ENCODE measurements at places on chromosomes 3 and 15.
A peak's percentile ranks its signal among the peaks of the same experiment; 100 is the strongest.

GRCh38 chr3:68876112-68876713, 56.1 kb downstream of the TAFA4 start:
- no peak for DNase-seq

DNA sequence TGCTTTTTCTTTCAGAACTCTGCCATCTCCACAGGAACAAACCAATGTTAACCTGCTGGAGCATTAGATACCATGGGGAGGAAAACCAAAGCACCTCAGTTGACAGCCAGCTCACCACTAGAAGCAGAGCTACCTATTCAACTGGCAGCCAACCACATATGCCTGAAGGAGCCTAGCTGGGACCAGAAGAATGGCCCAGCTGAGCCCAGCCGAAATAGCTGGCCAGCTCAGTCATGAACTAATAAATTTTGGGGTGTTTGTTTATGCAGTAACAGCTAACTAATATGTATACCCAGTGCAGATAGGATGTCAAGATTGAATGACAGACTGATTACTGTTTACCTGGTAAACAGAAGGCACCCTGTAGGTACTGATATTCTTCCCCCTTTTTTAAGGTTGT, 1117.5 kb downstream of the TBL1XR1 start:
- no peak for DNase-seq

GRCh38 chr15:64460724-64461720, 644 bp downstream of the ZNF609 start:
- DNase-seq = peak; percentile 42

DNA sequence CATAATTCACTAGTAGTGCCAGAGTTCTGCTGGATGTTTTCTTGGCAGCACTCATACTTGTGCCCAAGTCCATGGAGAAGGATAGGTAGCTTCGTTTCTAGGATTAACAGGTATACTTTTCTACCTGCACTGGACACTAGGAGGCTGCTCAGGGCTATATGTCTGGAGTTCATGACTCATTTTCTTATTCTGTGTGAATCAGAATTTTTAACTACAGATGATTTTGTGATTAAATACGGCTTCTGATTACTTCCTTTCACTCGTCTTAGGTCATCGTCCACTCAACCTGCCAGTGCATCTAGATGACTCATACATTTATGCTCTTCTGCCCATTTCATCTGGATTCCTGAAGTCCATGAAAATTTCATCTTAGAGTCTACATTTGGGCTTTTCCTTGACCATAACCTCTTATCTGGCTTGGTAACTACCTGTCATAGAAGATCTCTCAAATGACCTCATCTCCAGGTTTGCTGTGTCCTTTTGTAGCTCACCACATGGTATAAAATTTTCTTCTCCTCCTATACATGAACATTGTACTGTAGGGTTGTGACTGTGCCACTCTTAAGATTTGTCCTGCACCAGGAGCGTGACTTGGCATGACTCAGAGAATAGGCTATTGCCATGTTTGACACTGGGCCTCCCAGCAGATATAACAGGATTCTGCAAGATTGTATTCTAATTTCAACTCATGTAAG, 66.7 kb upstream of the GCSAM start:
- no peak for DNase-seq

DNA sequence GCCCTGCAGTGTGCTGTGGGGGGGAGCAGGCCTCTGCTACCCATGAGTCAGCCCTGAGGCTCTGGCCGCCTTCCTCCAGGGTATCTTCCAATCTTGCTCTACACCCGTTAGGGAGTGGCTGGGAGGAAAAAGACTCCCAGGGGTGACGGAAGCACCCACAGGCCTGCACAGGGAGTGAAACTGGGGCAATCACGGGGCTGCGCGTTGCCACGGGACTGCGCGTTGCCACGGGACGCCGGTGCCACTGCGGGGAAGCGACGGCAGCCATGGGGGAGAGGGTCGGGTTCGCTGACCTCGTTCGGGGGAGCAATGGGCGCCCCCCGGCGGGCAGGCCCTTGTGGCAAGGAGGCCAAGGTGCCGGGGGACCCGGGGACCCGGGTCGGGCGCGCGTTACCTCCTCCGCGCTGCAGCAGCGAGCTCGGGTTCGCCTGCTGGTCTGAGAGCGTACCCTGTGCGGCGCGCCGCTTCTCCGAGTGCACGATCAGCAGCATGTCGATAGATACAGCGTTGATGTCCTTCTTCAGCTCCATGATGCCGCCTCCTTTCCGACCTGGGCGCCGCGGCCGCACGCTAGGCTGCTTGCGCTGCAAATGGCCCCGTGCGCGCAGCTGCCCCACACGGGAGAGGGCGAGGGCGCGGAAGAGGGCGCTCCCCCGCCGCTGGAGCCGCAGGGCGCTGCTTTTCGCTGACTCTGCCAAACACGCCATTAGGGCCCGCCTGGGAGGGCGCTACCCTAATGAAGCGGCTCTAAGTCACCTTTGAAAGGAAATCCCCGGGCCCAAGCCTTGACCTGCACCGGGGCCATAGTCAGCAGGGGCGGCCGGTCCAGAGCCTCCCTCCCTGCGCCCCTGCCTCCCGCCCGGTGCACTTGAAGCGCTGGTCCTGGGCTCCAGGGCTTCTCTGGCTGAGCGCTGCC, at the start of gene KY:
Gene KY (minus strand): TSS at position 592 of the 916 bp plus-strand sequence. CDS start 62 bp downstream, at position 530.
- DNase-seq = no peak

DNA sequence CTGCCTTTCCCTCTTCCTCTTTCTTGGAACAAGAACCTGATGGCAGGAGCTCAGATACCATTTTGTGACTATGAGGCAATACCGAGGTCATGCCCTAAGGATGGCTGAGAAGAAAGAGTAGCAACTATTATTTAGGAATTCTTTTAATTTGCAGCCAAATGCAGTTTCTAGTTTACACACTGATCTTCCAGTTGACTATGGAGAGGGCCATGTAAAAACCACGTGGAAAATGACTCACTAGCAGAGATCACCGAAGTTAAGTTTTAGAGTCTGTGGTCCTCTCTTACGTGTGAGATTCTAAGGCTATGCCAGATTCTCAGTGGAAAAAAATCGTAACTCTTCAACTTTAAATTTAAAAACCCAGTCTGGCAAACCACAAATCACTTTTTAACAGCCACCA, 7.8 kb downstream of the BNC1 start:
- DNase-seq = no peak

- DNase-seq = no peak
Observed at GRCh38 chr3:153400641-153401040, 238.6 kb downstream of the RAP2B start.

GRCh38 chr3:89954137-89954536, 846.7 kb downstream of the EPHA3 start:
- no peak for DNase-seq

GRCh38 chr15:58748852-58749531, 515 bp downstream of the ADAM10 start:
- DNase-seq = peak; percentile 34

DNA sequence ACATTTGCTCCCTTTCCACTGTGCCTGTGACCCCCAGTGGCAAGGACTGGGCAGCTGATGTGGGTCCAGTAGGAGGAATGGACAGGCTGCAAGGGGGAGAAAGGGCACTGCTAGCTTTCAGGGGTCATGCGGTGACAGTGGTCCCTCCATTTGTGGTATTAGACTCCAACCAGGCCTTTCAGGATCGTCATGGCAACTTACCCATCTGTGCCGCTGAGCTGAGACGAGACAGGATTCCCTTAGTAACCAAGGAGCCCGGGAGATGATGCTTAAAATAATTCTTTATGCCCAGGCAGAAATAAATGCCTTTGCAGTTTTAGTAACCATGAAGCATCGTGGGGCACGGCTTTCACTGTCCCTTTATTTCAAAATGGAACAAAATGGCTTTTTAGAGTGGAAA, 15.9 kb upstream of the MRPL3 start:
- DNase-seq = no peak

GRCh38 chr3:71087143-71088018, 496.1 kb downstream of the FOXP1 start:
- DNase-seq = peak; percentile 48

GRCh38 chr15:68352401-68353062, 75.0 kb downstream of the FEM1B start:
- no peak for DNase-seq

- no peak for DNase-seq
Observed at GRCh38 chr3:30522476-30522875, 83.9 kb upstream of the TGFBR2 start.

DNA sequence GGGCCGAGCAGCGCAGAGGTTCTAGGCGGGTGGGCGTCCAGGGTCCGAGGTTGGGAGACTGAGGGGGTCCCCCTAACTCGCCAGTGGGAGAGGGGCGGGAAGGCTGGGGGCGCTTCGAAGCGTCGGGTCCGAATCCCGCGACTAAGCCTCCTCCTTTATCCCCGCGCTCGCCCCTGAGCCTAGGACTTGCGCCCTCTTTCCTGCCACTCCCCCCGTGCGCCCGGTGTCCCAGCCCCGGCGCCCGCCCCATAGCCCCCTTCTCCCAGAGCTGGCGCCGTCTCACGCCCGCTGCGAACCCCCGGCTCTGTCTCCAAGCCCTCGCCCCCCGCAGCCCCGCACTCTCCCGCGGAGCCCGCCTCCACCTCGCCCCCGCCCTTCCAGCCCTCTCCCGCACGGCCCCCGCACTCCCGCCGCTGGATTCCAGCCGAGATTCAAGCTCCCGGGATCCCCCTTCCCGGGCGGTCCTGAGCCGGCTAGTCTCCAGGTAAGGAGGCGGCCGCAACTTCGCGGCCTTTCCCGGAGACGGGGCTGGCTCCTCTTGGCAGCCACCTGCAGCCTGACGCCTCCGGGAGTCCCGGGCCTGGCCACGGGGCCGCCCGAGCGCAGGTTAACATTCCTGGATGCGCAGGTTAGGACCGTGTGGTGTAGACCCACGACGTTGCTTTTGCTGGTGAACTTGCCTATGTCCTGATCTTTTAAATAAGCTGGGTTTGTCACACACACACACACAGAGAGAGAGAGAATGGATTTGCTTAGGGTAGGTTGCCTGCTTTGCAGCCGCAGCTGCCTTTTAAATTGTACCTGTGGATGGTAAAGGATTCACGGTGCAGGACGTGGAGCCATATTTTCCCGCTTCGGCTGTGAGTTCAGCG, 563 bp downstream of the PXYLP1 start:
- no peak for DNase-seq

DNA sequence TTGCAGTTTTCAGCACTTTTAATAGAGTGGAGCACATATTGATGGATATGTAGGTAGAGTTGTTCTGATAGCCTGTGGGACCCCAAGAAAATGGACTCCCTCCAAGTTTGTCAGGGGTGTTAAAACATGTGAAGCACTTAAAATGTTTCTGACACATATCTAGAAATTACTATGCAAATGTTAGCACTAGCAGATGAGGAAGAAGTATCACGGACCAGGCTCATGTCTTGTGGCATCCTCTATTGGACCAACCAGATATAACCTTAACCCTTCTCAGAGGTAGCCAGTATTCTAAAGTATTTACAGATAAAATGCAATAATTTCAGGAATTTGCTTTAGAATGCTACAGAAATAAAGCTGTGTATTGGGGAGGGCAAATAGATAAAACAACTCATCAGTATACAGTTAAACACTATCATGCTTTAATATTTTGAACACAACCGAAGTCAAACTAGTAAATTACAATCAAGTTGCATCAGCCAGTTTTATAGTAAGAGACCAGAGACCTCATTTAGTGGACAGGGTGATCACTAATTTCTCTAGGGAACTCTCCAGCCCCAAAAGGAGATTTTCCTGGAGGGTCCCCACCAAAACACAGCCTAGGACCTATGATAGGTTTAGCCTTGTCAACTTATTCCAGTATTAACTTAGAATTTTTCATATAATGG, 57.2 kb upstream of the FBN1 start:
- DNase-seq = no peak

DNA sequence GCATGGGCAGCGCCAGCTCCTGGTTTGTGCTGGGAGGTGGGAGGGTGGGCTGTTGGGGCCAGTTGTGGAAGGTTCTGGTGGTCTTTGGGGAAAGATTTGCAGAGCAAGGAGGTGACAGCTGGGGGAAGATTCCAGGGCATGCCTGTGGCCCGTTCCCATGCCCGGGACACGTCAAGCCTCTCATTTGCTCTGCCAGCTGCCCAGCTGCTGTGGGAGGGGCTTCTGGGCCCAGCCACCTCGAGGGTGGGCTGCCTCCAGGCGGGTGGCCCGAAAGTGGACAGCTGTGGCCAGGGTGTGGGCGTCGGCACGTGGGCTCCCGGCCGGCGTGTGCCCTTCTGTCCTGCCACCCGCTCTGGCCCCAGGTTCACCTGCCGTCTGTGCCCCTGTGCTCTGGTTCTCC, 17.2 kb downstream of the PLXNA1 start:
- DNase-seq = no peak

GRCh38 chr3:116020989-116021388, 397.7 kb downstream of the GAP43 start:
- DNase-seq = no peak

- DNase-seq = no peak
Observed at GRCh38 chr15:90680371-90680935, 36.7 kb upstream of the BLM start.

- DNase-seq = peak; percentile 25
Observed at GRCh38 chr3:28053759-28054158, 187.7 kb upstream of the CMC1 start.

- DNase-seq = no peak
Observed at GRCh38 chr3:32782407-32782806, 35.4 kb upstream of the TRIM71 start.

- DNase-seq = no peak
Observed at GRCh38 chr15:31005660-31006059, 14.2 kb upstream of the MTMR10 start.

DNA sequence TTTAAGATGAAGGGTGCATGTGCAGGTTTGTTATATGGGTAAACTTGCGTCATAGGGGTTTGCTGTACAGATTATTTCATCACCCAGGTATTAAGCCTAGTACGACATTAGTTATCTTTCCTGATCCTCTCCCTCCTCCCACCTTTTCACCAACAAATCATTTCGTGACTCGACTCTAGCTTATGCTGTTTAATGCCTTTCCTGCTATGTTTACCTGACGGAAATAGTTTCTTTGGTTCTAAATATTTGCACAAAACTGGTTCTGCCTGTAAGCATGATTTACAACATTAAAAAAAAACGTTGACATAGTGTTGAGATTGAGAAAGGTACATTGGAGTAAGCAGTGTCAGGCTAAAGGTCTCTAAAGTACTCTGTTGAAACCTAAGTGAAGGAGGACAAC, 2.4 kb downstream of the GNL3 start:
- no peak for DNase-seq

DNA sequence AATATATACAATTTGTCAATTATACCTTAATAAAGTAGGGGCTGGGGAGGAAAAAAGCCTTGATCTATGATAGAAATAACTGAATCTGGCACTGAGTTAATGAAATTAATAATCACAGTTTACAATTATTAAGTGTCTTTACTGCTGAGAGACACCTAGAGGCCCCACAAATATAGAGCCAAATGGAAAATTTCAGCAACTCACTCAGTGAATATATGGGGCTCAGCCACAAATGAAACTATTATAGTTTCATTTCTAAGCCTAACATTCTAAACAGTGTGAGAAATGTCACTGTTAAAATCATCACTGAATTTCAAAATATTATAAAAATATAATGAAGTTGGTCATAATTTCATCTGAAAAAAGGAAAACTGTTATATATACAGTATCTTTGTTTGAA, 40.3 kb downstream of the GNB4 start:
- no peak for DNase-seq

DNA sequence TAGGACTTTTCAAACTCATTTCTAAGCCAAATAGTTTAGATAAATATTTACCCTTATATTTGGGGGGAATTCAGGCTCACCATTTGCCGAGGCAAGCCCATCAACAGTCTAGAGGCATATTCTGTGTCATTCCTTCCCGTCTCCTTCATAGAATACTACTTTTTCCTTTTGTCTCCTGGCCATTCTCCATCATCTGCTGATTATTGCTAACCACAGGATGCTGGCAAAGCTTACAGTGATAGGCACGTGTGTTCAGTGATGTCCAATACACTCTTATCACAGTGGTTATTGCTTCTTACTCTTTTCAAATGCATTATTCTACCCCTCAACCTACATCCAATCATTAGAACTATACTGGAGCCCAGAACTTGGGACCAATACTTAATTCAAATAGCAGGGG, 130.6 kb upstream of the ZBED2 start:
- no peak for DNase-seq

Data from stimulated activated naive CD4-positive, alpha-beta T cell treated with Interleukin-2 at 50 U/mL for 16 hours (primary cell).